ENCODE measurements at places on chromosomes 12 and 14.
A peak's percentile ranks its signal among the peaks of the same experiment; 100 is the strongest.

GRCh38 chr12:39503439-39503838 is 60.5 kb upstream of the KIF21A start:
- DNase-seq, result no peak

- no peak for DNase-seq
Measured at GRCh38 chr14:64598404-64598803, 48.6 kb downstream of the PPP1R36 start.

DNA sequence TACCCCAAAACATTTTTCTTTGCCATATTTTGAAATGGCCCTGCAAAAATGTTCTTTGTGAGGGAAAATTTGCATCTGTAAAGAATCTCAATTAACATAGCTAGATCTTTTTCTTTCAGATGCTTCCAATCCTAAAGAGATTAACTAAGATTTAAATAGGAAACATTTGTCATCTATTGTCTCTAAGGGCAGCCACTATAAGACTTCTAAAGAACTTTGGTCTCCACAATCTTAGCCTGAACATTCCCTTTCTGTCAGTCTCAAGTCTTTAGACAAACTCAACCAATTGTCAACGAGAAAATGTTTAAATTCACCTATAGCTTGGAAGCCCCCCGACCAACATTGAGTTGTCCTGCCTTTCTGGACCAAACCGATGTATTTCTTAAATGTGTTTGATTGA is 71.1 kb upstream of the RASSF8 start:
- no peak for DNase-seq

DNA sequence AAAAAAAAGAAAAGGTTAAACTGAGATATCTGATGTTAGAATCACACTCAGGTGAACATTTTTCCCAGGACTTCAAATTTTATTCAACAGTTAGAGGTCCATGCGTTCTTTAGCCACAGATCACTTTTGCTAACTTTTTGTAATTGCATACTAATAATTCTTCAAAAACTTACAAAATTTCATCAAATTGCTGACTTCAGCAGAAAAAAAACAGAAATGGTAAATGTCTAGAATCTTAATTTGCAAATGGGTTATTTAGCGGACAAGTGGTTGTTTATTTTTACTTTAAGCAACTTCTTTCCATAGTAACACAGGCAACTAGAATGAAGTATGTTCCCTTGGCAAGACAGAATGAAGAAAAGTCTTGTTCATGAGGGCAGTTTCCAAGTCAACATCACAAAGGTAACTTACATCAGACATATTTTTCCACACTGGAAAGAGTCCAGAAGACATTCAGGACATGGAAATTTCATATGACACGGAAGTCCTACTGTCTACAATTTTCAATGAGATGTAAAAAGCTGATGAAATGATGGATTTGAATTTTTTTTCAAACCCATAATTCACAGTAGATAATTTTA is 62.5 kb upstream of the SOX5 start:
- no peak for DNase-seq

- peak; percentile 14 for DNase-seq
Measured at GRCh38 chr14:83874662-83875061, 1655.3 kb upstream of the FLRT2 start.

GRCh38 chr14:54567224-54567638 is 303 bp downstream of the SAMD4A start:
- no peak for DNase-seq

DNA sequence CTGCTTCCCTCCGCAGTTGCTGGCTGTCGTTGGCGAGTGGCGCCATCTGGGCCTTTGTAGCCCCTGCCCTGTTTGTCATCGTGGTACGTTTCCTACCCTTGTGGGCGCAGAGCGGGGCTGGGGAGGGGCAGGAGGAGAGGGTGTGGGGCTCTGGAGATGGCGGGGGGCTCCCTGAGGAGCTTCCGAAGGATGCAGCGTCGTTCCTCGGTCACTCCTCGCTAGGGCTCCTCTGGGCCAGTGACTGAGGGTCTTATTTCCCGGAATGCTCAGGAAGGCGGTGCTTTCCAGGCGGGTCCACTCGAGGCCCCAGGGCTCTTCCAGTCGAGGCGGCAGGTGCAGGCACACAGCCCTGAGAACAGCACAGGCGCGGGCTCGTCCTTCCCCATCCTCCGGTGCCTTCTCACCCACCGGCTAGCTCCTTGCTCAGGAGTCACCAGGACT is 167.1 kb downstream of the ADGRD1 start:
- DNase-seq, result no peak

GRCh38 chr12:6097411-6097810 is 27.1 kb downstream of the VWF start:
- DNase-seq, result no peak

DNA sequence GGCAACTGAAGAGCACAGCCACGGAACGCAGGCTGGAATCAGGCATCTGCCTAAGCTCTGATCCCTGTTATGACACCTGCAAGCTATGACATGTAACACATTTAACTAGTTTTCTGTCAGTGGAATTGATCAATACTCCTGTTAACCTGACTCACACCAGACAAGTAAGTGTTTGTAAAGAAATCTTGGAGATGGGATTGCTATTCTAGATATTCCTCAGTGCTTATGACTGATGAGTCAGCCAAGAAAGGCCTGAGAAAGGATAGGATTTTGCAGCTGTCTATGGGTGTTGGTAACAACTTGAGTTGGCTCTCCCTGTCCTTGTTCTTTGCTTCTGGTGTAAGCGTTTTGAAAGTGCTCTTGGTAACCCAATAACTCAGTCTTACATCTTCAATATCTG is 110.5 kb downstream of the GPR135 start:
- peak; percentile 54 for DNase-seq

DNA sequence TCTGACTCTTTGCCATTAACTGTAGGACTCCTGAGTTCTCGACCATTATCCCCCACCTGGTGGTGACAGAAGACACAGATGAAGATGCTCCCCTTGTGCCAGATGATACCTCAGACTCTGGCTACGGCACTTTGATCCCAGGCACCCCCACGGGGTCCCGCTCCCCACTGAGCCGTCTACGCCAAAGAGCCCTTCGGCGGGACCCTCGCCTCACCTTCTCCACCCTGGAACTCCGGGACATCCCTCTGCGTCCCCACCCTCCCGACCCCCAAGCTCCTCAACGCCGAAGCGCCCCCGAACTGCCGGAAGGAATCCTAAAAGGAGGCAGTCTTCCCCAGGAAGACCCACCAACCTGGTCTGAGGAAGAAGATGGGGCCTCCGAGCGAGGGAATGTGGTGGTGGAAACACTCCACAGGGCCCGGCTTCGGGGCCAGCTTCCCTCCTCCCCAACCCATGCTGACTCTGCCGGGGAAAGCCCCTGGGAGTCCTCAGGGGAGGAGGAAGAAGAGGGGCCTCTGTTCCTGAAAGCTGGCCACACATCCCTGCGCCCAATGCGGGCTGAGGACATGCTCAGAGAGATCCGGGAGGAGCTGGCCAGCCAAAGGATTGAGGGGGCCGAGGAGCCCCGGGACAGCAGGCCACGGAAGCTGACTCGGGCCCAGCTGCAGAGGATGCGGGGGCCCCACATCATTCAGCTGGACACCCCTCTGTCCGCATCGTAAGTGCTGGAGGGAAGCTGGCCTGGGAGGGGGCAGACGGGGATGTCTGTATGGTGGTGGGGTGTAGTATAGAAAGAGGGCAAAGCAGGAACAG is 14.4 kb downstream of the TNFRSF1A start:
- no peak for DNase-seq

DNA sequence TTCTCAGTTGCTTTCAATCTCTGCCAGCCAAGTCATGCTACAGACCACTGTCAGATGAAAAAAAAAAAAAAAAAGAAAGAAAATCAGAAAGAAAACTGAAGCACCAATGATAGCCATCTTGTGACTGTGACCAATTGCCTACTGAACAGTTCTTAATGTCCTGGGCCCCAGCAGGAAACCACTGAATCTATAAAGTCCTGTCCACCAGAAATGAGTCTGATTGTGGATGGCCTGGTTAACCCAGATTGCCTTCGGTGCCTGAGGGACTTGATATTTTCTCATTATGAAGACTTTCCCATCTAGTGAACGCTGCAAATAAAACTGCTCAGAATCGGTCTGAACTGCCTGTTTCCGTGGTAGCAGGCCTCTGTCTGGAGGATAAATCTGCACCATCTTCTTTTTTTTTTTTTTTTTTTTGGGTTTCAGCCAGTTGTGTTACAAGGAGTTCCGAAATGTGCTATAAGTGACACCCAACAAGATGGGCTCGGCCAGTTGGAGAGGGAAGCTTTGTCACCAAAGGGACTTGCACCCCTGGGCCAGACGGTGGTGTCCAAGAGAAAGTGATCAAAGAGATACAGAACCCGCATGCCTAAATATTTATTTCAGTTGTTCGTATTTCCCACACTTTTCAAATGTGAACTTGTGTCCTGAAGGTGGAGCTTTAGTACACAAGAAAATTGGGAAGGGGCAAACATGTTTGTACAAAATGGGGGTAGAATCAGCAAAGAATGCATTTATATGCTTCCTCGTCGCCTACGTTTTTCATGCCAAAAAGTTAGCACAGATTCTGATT is 3.0 kb upstream of the PLXNC1 start:
- no peak for DNase-seq

DNA sequence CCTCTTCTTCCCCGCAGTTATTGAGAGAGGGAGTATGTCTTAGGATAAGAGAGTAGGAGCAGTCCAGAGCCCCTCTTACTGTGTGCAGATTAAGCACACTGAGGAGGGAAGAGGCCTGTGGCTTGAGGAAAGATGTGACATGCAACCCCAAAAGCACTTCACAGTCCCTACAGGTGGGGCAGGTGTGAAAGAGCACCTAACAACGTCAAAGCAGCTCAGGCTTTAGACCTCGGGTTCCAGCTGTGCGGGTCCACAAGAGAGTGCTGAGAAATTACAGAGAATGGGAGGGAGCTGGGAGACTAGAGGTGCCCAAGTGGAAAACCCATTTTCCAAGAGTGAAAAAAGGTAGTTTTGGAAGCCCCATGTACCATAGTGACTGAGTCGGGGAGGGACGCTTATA is 127.6 kb downstream of the SLC25A47 start:
- no peak for DNase-seq

DNA sequence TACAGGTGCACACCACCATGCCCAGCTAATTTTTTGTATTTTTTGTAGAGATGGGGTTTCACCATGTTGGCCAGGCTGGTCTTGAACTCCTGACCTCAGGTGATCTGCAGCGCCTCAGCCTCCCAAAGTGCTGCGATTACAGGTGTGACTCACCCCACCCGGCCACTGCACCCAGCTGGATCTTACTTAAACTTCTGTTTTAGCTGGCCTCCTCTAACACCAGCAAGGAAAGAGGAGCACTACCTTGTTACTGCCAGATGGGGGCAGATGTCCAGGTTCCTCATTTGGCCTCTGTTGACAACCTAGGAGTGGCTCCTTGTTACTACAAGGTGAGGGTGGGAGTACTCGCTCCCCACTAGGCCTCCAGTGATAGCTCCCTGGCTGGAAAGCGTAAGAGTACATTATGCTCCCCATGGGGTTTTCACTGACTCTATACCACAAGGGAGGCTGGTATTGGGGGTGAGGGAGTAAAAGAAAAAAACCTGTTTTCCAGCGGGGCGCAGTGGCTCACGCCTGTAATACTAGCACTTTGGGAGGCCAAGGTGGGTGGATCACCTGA is 13.2 kb upstream of the ARF6 start:
- DNase-seq, result no peak

GRCh38 chr12:121580959-121581685 is at the start of gene KDM2B:
Gene KDM2B (minus strand): TSS chr12:121581023. CDS start chr12:121580911, 112 bp downstream.
- no peak for DNase-seq

DNA sequence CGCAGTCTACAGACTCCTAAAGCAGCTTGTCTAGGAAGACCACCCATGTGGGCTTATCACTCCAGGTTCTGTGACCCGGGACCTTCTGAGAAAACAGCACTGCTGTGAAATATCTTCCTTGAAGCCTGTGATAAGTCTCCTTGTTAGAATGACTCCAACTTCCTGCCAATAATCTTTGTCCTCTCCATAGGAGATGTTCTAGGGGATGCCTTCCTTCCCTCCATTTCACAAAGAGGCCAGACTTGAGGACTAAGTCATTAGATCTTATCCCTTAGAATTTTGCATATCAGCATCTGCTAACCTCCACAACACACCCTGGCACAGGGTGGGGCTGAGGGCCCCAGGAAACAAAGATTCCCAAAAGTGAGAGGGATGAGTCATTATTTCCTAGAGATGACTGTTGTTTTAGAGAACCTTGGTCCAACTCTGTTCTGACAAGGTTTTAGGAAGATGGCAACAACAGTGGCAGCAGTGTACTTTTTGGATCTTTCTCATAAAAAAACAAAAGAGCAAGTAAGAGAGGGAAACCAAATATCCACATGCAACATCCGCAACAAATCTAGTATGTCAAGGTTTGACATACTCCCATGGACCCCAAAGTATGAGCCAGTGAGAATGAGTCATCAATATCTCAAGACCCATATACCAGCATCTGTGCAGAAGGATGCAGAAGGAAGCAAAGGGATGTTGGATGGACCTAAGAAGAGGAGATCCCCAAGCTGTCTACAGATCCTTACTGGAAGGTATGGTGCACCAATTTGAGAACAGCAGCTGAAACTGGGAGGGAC is 6.0 kb downstream of the LTB4R start:
- no peak for DNase-seq

- peak; percentile 43 for DNase-seq
Measured at GRCh38 chr14:38623661-38624060, 367.8 kb upstream of the CLEC14A start.

- DNase-seq, result no peak
Measured at GRCh38 chr12:102876883-102877282, 40.2 kb downstream of the PAH start.

GRCh38 chr12:126189856-126190255 is 1124.6 kb downstream of the AACS start:
- no peak for DNase-seq

DNA sequence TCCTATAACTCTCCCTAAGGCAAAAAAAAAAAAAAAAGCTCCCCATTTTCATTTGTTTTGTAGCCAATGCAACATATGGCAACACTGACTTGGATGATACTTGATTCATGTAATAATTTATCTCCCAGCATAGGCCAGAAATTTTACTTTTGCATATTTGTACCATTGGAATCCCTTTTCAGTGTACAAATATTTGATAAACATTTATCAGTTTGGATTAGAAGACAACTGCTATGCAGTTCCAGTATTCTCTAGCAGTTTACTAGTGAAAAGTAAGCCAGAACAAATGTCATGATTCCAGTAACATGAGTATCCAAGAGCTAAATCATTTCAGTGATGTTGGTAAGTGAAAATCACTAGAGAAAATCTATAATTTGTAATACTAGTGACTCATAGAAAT is 392.3 kb downstream of the CCER1 start:
- no peak for DNase-seq

- DNase-seq, result no peak
Measured at GRCh38 chr12:95463050-95463449, 10.9 kb upstream of the METAP2 start.

- no peak for DNase-seq
Measured at GRCh38 chr12:104218935-104219334, 3.4 kb downstream of the TXNRD1 start.

DNA sequence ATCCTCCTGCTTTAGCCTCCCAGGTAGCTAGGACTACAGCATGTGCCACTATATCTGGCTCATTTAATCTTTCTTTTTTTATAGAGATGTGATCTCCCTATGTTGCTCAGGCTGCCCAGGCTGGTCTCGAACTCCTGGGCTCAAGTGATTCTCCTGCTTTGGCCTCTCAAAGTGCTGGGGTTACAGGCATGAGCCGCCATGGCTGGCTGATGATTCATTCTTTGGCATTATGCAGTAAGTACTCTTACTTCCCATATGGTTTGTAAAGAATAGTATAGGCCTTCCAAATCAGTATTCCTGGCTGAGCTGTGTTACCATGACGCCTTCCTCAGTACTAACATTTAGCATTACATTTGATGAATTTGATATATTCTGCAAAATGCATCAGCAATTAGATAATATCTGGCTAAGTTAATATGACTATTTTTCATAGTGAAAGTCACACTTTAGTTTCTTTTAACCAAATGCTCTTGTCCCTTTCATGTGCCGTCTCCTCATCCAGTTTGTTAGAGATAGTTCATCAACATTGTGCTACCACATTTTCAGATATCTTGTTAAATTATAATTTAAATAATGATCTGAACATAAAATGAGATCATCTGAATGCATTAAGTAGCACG is 3.2 kb upstream of the MIA2 start:
- DNase-seq, result no peak

Data from GM04503 (cell line).